ENCODE measurements at places on chromosomes 7 and 10.

GRCh38 chr10:14466257-14466656, 135.5 kb upstream of the FRMD4A start:
- peak; percentile 53 for DNase-seq

GRCh38 chr7:143885951-143886350, 16.0 kb downstream of the TCAF1 start:
- no peak for DNase-seq

DNA sequence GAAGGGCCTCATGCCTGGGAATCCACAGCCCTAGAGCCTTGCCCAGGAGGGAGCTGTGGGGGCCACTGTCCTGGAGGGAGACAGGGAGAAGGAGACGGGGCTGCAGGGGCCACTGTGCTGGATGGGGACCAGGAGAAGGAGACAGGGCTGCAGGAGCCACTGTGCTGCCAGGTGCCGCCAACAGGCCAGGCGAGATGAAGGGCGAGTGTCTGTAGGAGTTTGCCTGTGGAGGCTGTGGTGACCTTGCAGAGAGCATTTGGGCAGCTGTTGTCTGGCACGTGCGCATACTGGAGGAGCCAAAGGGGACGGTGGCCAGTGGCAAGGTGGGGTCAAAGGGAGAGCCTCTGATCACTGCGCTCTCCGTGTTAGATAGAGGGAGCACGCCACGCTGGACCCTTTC, 79.2 kb downstream of the NKX6-2 start:
- DNase-seq, result no peak

DNA sequence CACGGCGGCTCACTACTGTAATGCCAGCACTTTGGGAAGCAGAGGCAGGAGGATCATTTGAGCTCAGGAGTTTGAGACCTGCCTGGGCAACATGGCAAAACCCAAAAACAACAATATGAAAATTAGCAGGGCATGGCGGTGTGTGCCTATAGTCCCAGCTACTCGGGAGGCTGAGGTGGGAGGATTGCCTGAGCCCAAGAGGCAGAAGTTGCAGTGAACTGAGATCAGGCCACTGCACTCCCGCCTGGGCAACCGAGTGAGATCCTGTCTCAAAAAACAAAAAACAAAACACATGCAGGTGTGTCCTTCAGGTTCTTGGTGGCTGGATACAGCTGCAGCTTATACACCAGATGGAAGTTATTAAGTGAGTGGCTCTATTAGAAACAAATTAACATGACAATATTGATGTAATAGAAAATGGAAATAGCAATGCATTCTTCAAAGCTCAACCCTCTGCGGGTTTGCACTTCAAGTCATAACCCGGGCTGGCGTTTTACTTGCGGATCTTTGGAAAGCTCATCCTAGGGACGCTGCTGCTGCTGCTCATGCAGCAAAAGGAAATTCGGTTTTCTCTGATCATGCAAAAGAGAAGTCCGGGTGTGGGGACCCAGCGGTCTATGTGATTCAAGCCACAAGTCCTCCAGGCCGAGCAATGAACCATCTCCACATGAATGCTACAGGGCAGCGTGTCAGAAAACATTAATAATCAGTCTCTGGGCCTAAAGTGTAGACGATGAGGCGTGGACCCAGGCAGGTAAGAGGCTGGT, 281.9 kb downstream of the PRPF18 start:
- DNase-seq, result no peak

DNA sequence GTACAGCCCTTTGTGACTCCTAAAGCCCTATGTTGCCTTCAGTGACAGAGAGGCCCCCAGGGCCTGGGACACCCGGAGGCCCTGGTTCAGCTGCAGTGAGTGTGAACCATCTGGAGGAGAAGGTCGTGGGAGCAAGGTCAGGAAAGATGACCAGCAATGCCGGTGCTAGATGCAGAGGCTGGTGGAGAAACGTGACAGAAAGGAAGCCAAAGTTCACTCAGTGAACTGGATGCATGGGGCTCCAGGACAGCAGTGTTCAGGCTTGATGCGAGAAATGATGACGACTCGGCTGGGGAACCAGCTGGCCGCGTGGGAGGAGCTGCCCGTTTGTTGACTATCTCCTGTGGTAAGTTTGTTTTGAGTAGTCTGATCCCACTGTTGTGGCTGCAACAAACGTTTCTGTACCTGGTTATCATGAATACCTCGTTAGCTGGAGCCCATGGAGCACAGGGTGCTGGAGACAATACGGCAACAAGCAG, 54.1 kb upstream of the MKRN1 start:
- DNase-seq, result no peak

- DNase-seq, result peak; percentile 43
Measured at GRCh38 chr7:80806663-80807062, 112.2 kb downstream of the SEMA3C start.

- DNase-seq, result no peak
Measured at GRCh38 chr10:13973742-13974141, 357.0 kb downstream of the FRMD4A start.

DNA sequence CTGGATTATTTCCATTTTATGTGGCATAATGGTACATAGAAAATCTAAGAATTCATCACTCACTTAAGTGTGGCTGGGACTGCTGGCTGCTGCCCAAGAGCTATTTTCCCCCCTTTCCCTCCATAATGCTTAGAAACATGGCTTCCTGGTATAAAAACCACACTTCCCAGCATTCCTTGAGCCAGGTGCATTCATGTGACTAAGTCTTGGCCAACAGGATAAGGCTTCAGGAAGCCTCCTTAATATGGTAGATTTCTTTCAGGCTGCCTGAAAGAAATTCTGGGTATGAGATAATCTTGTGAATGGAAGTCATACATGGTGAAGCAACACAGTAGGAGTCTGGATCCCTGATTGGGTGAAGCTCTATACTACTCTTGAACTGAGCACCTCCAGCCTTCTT, 178.0 kb downstream of the JAZF1 start:
- no peak for DNase-seq

DNA sequence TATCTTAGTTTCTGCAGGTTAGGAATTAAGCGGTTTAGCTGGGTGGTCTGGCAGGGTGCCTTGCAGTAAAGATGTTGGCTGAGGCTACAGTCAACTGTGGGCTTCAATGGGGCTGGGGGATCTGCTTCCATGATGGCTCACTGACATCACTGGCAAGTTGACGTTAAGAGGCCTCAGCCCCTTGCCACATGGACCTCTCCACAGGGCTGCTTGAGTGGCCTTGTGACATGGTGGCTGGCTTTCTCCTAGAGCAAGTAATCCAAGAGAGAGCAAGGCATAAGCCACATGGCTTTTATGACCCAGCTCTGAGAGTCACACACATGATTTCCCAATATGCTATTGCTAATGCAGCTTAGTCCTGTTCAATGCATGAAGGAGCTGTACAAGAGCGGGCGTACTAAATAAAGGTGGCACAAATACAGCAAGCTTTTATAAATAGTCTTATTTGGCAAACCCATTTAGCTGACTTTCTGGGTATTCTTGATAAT, 109.1 kb downstream of the SEPTIN7 start:
- DNase-seq, result no peak

GRCh38 chr10:48282829-48283228, 8.3 kb upstream of the FRMPD2 start:
- DNase-seq, result no peak

DNA sequence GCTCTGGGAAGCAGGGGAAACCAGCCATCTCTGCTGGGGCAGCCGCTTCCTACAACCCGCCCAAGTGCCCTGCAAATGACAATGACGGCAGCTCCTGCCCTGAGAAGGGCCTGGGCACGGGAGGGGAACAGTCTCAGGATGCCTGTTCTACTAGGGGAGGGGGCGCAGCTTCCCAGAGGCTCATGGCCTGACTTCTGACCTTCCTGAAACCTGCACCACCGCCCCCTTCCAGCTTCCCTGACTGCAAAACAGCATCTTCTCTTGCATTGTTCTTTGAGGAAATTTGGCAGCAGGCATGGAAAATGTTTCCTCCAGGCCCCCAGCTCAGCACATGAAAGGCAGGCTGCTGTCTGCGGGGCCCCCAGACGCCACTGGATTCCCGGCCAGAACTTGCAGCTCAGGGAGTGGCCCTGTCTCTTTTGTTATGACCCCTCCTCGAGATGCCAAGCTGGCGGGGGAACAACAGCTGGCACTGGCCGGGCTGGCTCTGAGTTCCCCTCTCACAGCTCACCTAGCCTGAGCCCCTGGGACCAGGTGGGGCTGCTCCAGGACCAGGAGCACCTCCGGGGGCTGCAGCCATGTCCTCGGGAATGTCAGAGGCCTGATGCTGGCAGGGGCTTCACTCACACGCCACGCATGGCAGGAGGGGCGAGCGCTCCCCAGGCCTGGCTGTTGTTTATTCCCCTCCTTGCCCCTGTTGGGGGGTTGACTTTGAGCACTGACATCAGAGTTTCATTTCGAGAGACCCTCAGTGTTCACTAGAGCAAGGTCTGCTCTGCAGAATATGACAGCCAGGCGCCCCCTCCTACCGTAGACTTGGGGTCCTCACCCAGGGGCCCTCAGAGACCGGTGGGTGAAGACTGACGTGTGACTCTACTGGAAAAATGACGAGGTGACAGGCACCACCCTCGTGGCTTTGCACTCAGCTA, 62.7 kb downstream of the CALML3 start:
- DNase-seq, result no peak

DNA sequence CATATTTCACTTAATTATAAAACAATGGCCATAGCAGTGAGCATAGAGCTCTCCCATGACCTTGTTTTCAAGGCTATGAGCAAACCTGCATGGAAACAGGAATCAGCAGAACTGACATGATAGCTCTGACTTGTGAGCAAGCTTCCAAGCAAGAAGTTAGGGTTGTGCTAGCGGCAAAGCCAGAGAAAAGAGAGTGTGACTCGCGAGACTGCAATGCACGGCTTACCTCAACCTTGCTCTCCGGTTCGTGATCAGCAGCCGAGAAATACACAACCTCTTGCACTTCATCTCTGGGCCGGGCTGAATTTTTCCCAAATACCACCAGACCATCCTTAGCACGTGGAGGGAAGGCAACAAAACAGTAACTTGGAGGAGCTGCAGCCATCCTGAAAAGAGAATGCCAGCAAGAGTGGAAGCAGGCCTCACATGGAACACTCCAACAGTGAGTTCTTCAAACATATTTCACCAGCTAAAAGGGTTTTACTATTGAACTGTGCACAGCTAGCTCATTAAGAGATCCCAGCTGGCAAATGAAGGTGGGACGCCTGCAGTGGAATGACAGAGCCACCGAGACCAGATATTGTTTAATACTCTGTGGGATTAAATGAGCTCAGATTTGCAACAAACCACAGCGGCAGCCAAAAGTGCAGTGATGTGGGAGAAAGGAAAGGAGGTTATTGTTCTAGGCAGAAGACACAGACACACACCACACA, 20.8 kb downstream of the SCRN1 start:
- DNase-seq, result peak; percentile 85

DNA sequence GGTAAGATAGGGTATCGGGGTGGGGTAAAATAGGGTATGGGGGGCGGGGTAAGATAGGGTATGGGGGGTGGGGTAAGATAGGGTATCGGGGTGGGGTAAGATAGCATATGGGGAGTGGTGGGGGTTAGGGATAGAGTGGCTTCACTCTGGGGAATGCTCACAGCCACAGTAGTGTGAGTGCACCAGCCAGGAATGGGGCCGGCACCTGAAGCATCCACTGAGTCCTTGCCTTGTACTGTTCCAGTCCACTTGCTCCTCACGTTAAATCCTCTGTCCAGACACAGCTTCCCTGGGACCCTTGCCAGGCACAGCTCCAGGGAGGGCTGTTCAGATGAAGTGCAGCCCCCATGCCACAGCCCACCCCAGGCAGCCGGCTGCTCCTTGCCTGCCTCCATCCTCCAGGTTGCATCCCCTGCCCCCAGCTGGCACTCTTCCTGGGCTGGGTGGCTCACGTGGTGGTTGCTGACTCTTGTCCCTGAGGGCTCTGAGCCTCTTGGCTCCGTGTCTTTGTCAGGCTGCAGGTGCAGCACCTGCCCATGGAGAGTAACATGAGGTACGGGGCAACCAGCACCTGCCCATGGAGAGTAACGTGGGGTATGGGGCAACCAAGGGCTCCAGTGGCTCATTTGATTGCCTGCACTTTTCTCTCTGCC, 268.4 kb downstream of the TCERG1L start:
- no peak for DNase-seq

DNA sequence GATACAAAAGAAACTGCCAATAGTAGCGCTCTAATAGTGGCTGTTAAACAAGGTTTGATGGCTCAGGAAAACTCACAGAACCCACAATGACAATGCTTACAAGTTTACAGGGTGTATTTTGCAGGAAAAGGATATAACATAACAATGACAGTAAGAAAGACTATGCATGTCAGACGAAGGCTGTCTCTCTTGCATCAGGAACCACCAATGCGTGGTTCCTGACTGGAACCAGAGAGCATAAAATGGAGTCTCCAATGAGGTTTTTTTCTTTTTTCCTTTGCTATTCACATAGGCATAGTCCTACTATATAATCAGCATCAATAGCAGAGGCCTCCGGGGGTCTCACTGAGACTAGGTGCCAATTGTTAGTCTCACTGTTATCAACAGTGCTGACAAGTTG, 120.4 kb upstream of the STEAP1 start:
- no peak for DNase-seq

All from astrocyte of the spinal cord (primary cell).